Left lung (tissue), 14 donors: ENCODE measurements at places on chromosomes 3 and 15. TPM values are rescaled to one million over a fixed set of nuclear protein-coding genes. Genes with fewer than 3 reads are reported as not detected.
A peak's percentile ranks its signal among the peaks of the same experiment; 100 is the strongest.

- DNase-seq: no peak
These were observed 34.5 kb downstream of the ESYT3 start for GRCh38 chr3:138468886-138469285.

- DNase-seq: no peak
These were observed 2.6 kb downstream of the ILDR1 start for GRCh38 chr3:122019493-122019892.

DNA sequence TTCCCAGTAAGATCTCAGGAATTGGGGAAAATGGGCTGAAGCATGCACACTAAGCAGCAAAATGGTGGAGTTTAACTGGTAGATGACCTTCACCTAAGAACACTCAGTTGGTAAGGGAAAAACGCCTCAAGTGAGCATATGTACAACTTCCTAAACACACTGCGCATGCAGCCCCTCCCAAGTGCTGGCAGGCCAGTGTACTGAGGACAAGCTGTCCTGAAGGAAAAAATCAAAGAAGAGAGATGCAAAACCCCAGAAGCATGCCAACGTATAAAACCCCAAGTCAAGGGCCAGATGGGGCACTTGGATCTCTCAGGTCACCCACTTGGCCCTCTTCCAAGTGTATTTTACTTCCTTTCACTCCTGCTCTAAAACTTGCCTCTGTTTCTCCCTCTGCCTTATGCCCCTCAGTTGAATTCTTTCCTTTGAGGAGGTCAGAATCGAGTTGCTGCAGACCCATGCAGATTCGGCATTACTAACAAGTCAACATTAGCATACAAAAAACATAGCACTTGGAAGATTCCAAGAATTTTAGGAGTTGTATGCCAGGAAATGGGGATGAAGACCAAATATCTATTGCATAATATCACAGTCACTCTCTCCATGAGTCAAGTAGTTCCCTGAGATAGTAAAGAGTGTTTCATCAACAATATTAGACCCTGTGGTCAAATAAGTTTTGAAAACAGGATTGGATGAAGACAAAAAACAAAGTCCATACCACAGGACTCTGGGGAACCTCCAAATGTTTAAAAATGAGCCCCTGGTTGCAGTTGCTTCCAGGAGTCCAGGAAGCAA, 10.8 kb upstream of the FYCO1 start:
- peak; percentile 62 for DNase-seq

DNA sequence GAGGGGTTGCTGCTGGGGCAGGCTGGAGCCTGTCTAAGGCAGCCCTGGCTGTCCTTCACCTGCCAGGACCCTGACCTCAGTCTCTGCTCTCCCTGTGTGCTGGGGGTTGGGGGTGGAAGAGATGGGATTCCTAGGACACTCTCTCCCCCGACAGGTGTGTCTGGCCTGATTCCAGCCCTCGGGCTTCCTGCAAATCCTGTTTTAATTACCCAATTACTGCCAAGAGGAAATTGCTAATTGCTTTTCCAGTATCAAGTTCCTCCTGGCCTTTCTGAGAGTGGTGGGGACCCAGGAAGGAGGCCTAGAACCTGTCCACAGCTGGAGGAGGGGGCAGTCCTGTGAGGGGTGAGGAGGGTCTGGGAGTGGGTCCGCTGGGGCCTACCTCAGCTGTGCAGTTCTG, 15.8 kb downstream of the PLXNA1 start:
- no peak for DNase-seq

FGF12 gene
- 3.6 TPM for total RNA-seq
